ENCODE measurements at places on chromosomes 3 and 15.

DNA sequence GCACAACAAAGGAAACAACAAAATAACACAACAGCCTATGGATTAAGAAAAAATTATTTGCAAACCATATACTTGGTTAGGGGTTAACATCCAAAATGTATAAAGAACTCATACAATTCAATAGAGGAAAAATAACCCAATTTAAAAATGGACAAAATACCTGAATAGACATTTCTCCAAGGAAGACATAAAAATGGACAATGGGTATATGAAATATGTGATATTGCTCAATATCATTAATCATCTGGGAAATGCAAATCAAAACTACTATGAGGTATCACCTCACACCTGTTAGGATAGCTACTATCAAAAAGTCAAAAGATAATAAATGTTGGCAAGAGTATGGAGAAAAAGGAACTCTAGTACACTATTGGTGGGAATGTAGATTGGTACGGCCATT, 71.0 kb upstream of the THRB start:
- H3K36me3 ChIP-seq, result no peaks in the 10 kb centered on the region
- DNase-seq, result no peak
- no peak overlapping the region for H3K27ac ChIP-seq

DNA sequence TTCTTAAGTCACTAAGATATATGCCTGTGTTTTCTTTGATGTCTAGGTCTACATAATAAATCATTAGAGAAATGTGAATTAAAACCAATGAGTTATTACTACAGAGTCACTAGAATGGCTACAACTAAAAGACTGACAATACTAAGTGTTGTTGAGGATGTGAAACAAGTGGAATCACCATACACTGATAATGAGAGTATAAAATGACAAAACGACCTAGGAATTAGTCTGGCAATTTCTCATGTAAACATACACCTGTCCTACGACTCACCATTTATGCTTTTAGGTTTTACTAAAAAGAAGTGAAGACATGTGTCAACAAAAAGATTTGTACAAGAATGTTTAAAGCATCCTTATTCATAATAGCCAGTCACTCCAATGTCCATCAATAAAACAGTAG, 75.2 kb upstream of the SATB1 start:
- H3K27me3 ChIP-seq, result no peaks in the 10 kb centered on the region
- no peak for DNase-seq
- peaks cover 8% of the 10 kb centered on the region for H3K4me1 ChIP-seq
- no peaks in the 10 kb centered on the region for H3K36me3 ChIP-seq
- no peak overlapping the region for H3K4me3 ChIP-seq

DNA sequence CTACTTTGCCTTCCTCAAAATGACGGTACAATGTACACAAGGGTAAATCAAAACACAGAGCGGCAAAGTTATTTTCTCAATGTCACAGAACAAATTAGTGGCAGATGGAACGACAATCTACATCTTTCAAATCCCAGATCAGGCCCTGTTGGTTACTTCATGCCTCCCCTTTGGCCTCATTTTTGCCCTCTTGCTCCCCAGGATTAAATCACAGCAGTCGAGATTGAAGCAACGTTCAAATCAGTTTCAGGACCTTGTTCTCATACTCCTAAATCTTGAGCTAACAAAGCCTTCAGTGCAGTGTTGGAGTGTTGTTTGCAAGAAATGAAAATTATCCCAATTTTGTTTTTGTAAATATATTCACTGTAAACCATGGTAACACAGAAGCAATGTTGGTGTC, 91.4 kb downstream of the FBN1 start:
- no peaks in the 10 kb centered on the region for H3K36me3 ChIP-seq
- H3K4me3 ChIP-seq, result no peak overlapping the region
- H3K27ac ChIP-seq, result no peak overlapping the region
- H3K4me1 ChIP-seq, result peaks cover 2% of the 10 kb centered on the region

GRCh38 chr3:148366743-148367410, 330.8 kb upstream of the AGTR1 start:
- H3K4me3 ChIP-seq, result no peak overlapping the region
- no peaks in the 10 kb centered on the region for H3K4me1 ChIP-seq
- no peak overlapping the region for H3K27ac ChIP-seq
- DNase-seq, result peak; percentile 1
- no peaks in the 10 kb centered on the region for H3K27me3 ChIP-seq

- no peaks in the 10 kb centered on the region for H3K36me3 ChIP-seq
- H3K27me3 ChIP-seq, result no peaks in the 10 kb centered on the region
- no peak overlapping the region for H3K4me3 ChIP-seq
These were observed 215.3 kb downstream of the ROBO2 start for GRCh38 chr3:77254967-77255831.

DNA sequence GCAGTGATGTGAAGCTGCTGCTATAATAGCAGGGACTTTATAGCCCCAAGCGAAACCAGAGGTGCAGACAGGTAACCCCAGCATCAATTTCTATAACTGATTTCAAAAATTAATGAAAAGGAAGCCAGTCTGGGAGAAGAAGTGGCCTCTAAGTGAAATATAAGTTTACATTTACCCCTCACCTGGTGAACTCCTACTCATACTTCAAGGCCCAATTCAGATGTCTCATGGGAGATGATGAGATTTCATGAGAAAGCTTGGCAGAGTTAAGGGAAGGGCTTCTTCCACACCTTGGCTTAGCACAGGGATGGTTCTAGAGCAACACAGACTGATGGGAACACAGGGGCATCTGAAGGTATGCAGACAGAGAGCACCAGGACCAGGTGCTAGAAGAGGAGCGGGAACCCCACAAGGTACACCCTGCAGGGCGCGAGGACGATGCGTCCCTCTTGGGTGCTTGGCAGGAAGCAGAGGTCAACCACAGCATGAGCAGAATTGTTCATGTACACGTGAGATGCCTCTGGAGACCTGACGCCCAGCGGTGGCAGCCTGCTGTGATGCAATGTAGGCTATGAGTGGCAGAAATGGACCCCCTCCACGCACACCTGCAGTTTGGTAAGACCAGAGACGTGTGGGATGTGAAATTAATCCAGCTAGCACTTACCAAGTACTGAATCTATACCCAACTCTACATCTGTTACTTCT, 102.9 kb downstream of the SRGAP3 start:
- H3K27ac ChIP-seq, result no peak overlapping the region
- DNase-seq, result no peak
- no peaks in the 10 kb centered on the region for H3K36me3 ChIP-seq
- H3K4me3 ChIP-seq, result no peak overlapping the region
- H3K27me3 ChIP-seq, result no peaks in the 10 kb centered on the region
- no peaks in the 10 kb centered on the region for H3K4me1 ChIP-seq

DNA sequence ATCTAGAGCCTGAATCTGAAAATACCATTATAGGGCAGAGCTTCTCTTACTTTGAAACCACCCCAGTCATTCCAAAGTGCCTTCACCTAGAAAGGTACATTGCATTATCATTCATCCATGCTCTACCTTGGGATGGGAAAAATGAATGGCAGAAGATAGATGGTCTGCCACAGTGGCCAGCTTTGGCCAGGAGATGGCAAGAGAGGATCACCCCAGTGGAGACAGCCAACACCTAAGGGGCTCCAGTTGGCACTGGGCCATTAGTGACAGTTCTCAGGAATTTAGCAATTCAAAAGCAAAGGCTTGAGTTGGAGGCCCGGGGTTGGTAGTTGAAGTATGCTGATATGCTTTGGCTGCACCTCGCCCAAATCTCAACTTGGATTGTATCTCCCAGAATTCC, 253.6 kb upstream of the MRPL3 start:
- H3K4me3 ChIP-seq, result no peak overlapping the region
- no peaks in the 10 kb centered on the region for H3K36me3 ChIP-seq
- no peak overlapping the region for H3K27ac ChIP-seq
- peak; percentile 29 for DNase-seq

GRCh38 chr3:152973575-152973974, 138.6 kb downstream of the P2RY1 start:
- H3K27ac ChIP-seq, result no peak overlapping the region
- H3K4me1 ChIP-seq, result no peaks in the 10 kb centered on the region
- no peaks in the 10 kb centered on the region for H3K36me3 ChIP-seq
- no peaks in the 10 kb centered on the region for H3K27me3 ChIP-seq

DNA sequence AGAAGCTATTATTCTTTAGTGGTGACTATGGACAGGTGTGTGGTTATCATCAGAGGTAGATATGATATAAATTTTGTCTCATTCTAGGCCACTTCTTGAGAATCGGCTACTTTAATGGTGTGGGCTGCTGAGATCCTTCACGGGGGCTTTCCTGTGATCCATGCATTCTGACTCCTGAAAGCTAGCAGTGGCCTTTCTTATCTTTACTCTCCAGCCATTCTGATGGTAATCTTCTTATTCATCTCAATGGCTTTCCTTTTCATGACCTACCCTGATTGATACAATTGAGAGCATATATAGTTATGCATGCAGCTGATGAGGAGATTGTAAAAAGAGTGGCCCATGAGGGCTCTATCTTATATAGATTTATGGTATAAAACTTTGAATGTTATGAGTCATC, 78.3 kb upstream of the ZPLD1 start:
- no peaks in the 10 kb centered on the region for H3K4me1 ChIP-seq
- H3K27me3 ChIP-seq, result no peaks in the 10 kb centered on the region
- peak; percentile 27 for DNase-seq
- no peak overlapping the region for H3K4me3 ChIP-seq
- H3K27ac ChIP-seq, result no peak overlapping the region
